Foreskin keratinocyte (primary cell): ENCODE measurements at places on chromosomes 2 and 18. TPM values are rescaled to one million over a fixed set of nuclear protein-coding genes. Genes with fewer than 3 reads are reported as not detected.

Gene RSAD2
- total RNA-seq: 2.3 and 4.4 TPM in 2 replicates

Gene REG1B
- total RNA-seq: not detected in 2 replicates

Gene IL18R1
- total RNA-seq: 2.2 and 4.0 TPM in 2 replicates

Gene LINC00305
- total RNA-seq: not detected in 2 replicates

Gene FN1
- 2,068 and 6,230 TPM in 2 replicates for total RNA-seq

Gene TCF23
- 0.03 and 0.04 TPM in 2 replicates for total RNA-seq

Gene LAMA1
- 1.5 and 7.5 TPM in 2 replicates for total RNA-seq

Gene DYNAP
- not detected in 2 replicates for total RNA-seq

Gene SLC16A14
- total RNA-seq: 0.81 and 0.92 TPM in 2 replicates

Gene ABCB11
- not detected in 2 replicates for total RNA-seq

Gene FSHR
- total RNA-seq: not detected in 2 replicates

Gene FRZB
- not detected in 2 replicates for total RNA-seq

Gene CD8B2
- not detected in 2 replicates for total RNA-seq

Gene COBLL1
- total RNA-seq: 14.5 and 20.0 TPM in 2 replicates
